NCI-H1417 (cell line): ENCODE measurements at places on chromosomes 4 and X.

DNA sequence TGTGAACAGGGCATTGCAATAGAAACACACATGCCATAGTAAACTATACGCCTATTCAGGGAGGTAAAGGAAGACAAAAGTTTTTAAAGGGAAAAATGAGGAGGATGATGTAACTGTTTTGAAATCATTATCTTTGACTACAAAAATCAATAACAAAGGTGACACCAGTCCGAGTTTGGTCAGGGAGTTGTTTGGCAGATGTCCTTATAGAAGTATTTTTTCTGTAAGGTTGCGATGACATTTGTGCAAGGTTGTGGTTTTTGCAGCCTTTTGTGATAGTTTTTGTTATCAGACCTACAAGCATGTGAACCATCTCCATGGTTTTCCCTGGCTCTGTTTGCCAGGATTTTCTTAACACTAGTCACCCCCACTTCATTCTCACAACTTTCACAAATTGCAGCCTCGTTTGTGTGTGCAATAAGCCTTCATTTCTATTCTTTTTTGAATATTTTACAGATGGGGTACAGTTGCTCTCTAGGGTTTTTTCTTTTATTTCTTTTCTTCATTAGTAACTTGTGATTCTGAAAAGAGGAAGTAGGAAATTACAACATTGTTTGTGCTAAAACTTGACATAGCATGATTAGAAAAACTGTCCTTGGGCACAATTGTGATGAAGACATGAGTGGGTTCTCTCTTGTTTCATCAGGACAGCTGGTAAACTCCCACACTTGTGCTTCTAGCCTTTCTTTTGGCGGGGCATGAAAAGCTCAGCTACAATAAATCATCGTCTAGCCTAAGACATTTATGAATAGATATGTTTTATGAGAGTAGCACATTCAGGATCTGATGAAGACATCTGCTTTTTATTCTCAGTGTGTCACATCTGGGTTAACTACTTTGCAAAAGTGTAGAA lies 60.2 kb upstream of the PNPLA4 start:
- DNase-seq, result no peak

- no peak for DNase-seq
These were observed 180.1 kb downstream of the RAPGEF2 start for GRCh38 chr4:159282944-159283343.

GRCh38 chrX:70825366-70825765 lies 83.1 kb downstream of the TEX11 start:
- DNase-seq, result no peak

GRCh38 chrX:12426420-12426819 lies 288.1 kb downstream of the FRMPD4 start:
- no peak for DNase-seq

- no peak for DNase-seq
These were observed 154.2 kb downstream of the SNCA start for GRCh38 chr4:89682808-89683207.

GRCh38 chr4:19403786-19404370 lies 847.8 kb upstream of the SLIT2 start:
- no peak for DNase-seq

DNA sequence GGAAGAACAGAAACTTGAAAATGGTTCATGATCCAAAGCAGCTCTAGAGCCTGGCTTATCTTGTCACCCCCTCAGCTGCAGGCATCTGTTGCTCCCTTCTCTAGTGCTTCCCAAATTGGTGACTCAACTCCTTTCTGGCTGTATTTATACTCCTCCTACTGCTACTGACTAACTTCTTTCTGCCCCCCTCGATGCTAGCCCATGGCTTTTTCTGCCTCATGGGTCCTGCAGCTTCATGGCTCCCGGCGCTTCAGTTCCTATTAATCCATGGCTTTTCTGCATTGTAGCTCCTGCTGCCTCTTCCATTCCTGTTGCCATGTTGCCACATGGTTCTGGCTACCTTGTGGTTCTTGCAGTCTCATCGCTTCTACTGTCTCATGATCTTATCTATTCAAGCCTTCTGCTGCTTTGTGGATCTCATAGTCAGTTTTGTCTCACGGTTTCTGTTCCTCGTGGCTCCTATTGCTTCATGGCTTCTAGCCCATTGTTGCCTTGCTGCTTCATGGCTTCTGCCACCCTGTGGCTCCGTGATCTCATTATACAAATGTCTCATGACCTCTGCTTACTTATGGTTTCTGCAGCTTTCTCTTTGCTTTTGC lies 48.1 kb downstream of the SMC1A start:
- no peak for DNase-seq

GRCh38 chr4:85302756-85303155 lies 172.2 kb upstream of the ARHGAP24 start:
- no peak for DNase-seq
